ENCODE measurements at places on chromosomes 12 and 14. TPM values are rescaled to one million over a fixed set of nuclear protein-coding genes. Genes with fewer than 3 reads are reported as not detected.

Gene ZNF891
- 4.2 TPM for total RNA-seq

Gene CIROP
- total RNA-seq, result 0.40 TPM

Gene ABCB9
- 6.7 TPM for total RNA-seq

Gene MAP1LC3B2
- 1.0 TPM for total RNA-seq

Gene PPM1H
- 31.0 TPM for total RNA-seq

Gene ADCY6
- 54.4 TPM for total RNA-seq

Gene CFAP54
- 0.93 TPM for total RNA-seq

Gene FNTB
- 31.2 TPM for total RNA-seq

Gene ANO4
- total RNA-seq, result 7.3 TPM

Gene FGD6
- 15.8 TPM for total RNA-seq

Gene WNT1
- total RNA-seq, result not detected

Gene CATSPERB
- total RNA-seq, result 2.0 TPM

Gene AQP2
- total RNA-seq, result not detected

Gene MUCL1
- not detected for total RNA-seq

Gene IAPP
- 10.0 TPM for total RNA-seq

Gene CACNA2D4
- 0.87 TPM for total RNA-seq

GRCh38 chr14:33275879-33276278 is 337.2 kb downstream of the NPAS3 start:
- no peak overlapping the region for H3K4me3 ChIP-seq
- H3K36me3 ChIP-seq, result no peaks in the 10 kb centered on the region
- no peak for DNase-seq
- peaks cover 5% of the 10 kb centered on the region for H3K27me3 ChIP-seq
- no peak overlapping the region for H3K27ac ChIP-seq
- H3K4me1 ChIP-seq, result peaks cover 7% of the 10 kb centered on the region

DNA sequence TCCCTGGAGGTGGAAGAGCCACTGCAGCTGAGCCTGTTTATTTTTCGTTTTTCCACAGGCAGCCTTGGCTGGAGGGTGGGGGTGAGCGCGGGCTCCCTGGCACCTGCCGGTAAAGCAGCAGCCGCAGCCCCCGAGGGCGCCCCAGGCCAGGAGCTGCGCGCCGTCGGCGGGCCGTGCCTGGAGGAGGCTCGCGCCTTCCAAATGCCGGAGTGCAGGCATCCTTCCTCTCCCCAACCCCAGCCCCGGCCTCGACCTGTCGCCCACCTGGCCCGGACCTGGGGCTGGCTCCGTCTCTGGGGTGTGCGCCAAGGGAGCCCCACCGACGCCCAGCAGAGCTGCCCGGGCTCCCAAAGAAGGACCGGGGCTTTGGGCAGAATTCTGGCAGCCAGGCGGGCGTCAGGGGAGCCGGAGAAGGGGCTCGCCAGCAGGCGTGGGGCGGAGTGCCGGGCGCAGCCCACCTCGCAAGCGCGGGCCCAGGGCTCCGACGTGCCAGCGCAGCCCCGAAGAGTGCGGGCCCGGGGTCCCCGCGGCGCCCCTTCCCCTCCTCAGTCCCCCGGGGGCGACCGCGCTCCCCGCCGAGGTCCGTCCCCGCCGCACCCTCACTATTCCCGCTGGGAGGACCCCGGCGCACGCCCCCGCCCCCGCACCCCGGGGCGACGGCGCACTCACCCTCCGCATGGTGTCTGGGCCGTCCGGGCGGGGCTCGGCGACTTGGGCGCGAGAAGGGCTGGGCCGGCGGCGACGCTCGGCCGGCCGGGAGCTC is 130.3 kb downstream of the NDUFA12 start:
- H3K27me3 ChIP-seq, result peaks cover 78% of the 10 kb centered on the region
- DNase-seq, result no peak
- no peaks in the 10 kb centered on the region for H3K36me3 ChIP-seq
- H3K4me1 ChIP-seq, result peaks cover 4% of the 10 kb centered on the region
- peak overlapping the region; percentile 18 for H3K27ac ChIP-seq

DNA sequence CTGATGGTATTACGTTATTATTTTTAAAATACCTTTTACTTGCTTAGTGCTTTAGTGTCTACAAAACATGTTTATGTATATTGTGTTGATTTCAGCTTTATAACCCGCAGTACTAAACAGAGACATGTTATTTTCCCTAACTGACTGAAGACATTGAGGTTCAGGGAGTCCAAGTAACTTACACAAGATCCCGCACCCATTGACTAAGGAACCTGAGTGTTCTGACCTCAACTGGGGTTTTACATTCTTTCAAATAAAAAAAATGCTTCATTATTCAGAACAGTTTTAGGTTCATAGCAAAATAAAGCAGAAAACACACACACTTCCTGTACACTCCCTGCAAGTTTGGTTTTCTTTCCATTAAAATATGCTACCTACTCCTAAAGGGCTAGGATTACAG is 60.4 kb upstream of the METAP2 start:
- no peak for DNase-seq
- H3K27ac ChIP-seq, result no peak overlapping the region
- no peaks in the 10 kb centered on the region for H3K36me3 ChIP-seq
- peaks cover 17% of the 10 kb centered on the region for H3K4me1 ChIP-seq

GRCh38 chr14:55123101-55123500 is 6.0 kb upstream of the LGALS3 start:
- H3K4me3 ChIP-seq, result peak overlapping the region; percentile 74
- peaks cover 16% of the 10 kb centered on the region for H3K27me3 ChIP-seq
- H3K36me3 ChIP-seq, result peaks cover 4% of the 10 kb centered on the region
- H3K4me1 ChIP-seq, result peaks cover 51% of the 10 kb centered on the region
- no peak for DNase-seq

DNA sequence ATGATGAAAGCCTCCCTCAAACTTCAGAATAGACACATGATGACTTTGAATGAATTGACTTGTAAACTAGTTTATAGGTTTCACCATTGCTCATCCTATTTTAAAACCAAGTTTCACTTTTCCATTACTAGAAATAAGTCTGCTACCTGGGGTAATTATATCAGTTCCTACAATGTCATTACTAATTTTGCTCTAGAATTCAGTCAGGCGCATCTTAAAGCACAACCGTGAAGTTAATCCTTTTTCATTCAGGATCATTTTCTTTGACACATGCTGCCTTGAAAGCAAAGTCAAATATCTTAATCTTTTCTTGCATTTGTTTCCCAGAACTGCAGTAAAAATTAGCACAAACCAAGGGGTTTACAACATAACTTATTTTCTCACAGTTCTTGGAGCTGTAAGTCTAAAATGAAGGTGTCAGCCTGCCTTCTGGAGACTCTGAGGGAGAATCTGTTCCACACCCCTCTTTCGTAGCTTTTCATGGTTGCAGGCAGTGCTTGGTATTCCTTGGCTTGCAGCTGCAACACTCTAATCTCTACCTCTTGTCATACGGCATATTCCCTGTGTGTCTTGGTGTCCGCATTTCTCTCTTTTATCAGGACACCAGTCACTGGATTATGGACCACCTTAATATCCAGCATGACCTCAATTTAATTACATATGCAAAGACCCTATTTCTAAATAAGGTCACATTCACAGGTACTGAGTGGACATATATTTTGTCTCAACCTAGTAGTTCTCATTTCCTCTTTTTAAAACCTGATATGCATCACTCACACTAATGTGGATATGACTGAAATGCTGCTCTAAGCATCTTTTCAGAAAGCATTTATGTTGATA is 114.3 kb upstream of the PDZRN4 start:
- H3K27ac ChIP-seq, result no peak overlapping the region
- no peaks in the 10 kb centered on the region for H3K27me3 ChIP-seq
- no peak for DNase-seq
- no peaks in the 10 kb centered on the region for H3K36me3 ChIP-seq

- DNase-seq, result no peak
- no peak overlapping the region for H3K4me3 ChIP-seq
- no peaks in the 10 kb centered on the region for H3K4me1 ChIP-seq
- peaks cover 3% of the 10 kb centered on the region for H3K27me3 ChIP-seq
- no peak overlapping the region for H3K27ac ChIP-seq
These were observed 31.0 kb downstream of the DHRS2 start for GRCh38 chr14:23667134-23667533.

- H3K4me1 ChIP-seq, result no peaks in the 10 kb centered on the region
- no peaks in the 10 kb centered on the region for H3K27me3 ChIP-seq
- no peak overlapping the region for H3K27ac ChIP-seq
- H3K36me3 ChIP-seq, result peaks cover 34% of the 10 kb centered on the region
- no peak for DNase-seq
These were observed 131.9 kb downstream of the CEP83 start for GRCh38 chr12:94327809-94328208.

DNA sequence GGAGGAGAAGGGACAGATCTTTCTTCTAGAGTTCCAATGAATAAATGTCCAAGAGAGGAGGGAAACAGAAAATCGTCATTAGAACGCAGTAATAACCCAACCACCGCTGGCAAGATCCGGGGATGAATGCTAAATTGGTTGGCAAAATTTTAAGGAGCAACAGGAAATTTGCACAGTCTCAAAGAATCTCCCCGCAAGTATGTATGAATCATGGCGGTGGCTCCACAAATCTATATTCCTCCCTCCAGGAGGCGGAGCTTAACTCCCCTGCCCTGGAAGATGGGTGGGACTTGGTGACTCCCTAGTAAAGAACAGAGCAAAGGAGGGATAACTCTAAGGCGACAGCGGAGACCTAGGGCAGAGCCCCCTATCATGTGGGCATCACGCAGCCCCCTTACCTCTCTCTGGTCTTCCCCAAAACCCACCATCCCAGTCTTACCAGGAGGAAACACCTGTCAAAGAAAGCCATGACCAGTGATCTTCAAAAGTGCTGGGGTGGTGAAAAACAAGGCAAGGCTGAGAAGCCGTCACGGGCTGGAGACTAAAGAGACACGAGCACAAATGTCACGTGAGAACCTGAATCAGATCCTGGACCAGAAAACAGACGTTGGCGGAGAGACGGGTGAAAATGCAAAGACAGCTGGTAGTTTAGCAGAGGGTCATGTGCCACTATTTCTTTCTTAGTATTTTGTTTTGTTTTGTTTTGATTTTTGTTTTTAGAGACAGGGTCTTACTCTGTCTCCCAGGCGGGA is 125.8 kb downstream of the NCOR2 start:
- peaks cover 30% of the 10 kb centered on the region for H3K36me3 ChIP-seq
- H3K27ac ChIP-seq, result no peak overlapping the region
- DNase-seq, result no peak
- peaks cover 33% of the 10 kb centered on the region for H3K4me1 ChIP-seq

GRCh38 chr14:77026166-77026929 is 2.2 kb downstream of the IRF2BPL start:
- H3K4me3 ChIP-seq, result peak overlapping the region; percentile 91
- H3K27me3 ChIP-seq, result peaks cover 6% of the 10 kb centered on the region
- DNase-seq, result no peak

DNA sequence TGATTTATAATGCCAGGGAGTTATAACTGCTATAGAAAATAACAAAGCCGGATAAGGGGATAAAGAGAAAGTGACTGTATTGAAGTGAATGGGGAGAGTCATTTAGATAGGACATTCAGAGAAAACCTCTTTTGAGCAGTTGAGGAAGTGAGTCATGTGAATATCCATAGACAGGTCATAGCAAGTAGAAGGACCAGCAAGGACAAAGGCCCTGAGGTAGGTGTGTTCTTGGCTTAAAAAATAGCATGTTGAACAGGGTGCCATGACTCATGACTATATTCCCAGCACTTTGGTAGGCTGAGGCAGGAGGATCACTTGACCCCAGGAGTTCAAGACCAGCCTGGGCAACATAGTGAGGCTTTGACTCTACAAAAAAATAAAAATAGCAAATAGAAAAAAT is 51.5 kb upstream of the RAP1B start:
- H3K4me3 ChIP-seq, result no peak overlapping the region
- no peaks in the 10 kb centered on the region for H3K27me3 ChIP-seq
- no peak overlapping the region for H3K27ac ChIP-seq
- DNase-seq, result no peak

DNA sequence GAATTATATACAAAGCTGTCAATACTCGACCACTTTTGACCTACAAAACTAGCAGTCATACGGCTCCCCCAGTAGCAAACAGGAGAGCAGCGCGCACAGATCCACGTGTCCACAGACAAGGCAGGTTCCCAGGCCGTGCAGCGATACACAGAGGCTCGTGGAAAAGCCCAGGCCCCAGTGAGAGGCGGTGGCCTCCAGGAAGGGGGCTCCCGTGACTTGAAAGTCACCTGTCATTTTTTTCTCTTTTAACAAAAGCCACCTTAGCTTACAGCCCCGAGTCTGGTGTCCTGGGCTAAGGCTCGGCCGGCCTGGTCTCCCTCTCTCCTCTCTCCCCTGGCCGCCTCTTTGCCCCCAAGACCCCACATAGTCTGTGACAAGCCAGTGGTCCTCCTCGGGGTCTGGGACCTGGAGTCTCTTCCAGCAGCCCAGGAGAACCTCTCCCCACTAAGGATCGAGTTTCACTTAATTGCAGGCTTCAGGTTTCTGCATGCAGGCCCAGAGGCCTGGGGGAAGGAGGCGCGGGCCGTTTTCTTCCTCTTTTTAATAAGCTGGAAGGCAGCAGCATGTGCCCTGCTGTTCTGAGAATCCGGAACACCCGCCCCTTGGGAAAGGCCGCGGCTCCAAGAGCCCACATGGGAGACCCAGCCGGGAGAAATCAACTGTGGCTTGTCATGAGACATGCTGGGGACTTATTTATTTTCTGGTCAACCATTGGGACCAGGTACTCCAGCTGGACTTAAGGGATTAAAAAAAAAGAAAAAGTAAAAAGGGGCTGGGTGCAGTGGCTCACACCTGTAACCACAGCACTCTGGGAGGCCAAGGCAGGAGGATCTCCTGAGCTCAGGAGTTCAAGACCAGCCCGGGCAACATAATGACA is 15.9 kb downstream of the NCOR2 start:
- peaks cover 60% of the 10 kb centered on the region for H3K4me1 ChIP-seq
- H3K27ac ChIP-seq, result peak overlapping the region; percentile 94
- DNase-seq, result peak; percentile 70
- H3K4me3 ChIP-seq, result peak overlapping the region; percentile 86
- no peaks in the 10 kb centered on the region for H3K36me3 ChIP-seq
- H3K27me3 ChIP-seq, result no peaks in the 10 kb centered on the region

- peaks cover 35% of the 10 kb centered on the region for H3K4me1 ChIP-seq
- peak overlapping the region; percentile 23 for H3K27ac ChIP-seq
- H3K27me3 ChIP-seq, result peaks cover 9% of the 10 kb centered on the region
- H3K4me3 ChIP-seq, result no peak overlapping the region
- DNase-seq, result no peak
- H3K36me3 ChIP-seq, result no peaks in the 10 kb centered on the region
These were observed 42.3 kb upstream of the FRMD6 start for GRCh38 chr14:51609251-51609954.

DNA sequence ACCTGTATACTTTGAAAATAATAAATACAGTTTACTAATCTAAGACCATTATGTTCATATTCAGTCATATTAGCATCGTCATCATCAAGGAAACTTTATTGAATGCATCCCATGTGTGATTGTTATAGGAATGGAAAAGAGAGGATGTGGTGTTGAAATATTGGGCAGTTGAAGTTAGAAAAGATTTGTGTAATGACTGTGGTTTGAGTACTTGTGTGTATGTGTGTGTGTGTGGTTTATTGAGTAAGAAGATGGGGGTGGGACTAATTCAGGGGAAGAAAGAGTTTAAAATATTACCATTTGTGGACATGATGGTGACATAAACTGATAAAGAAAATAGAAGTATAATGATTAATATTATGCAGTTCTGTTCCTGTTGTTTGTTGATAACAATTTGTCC is 238.7 kb upstream of the SEL1L start:
- DNase-seq, result no peak
- no peak overlapping the region for H3K27ac ChIP-seq
- no peaks in the 10 kb centered on the region for H3K36me3 ChIP-seq
- no peak overlapping the region for H3K4me3 ChIP-seq
- H3K27me3 ChIP-seq, result peaks cover 2% of the 10 kb centered on the region
- H3K4me1 ChIP-seq, result peaks cover 7% of the 10 kb centered on the region
